Brain (organoid and tissue), 16 donors: ENCODE measurements at places on chromosomes 2 and 18.

DNA sequence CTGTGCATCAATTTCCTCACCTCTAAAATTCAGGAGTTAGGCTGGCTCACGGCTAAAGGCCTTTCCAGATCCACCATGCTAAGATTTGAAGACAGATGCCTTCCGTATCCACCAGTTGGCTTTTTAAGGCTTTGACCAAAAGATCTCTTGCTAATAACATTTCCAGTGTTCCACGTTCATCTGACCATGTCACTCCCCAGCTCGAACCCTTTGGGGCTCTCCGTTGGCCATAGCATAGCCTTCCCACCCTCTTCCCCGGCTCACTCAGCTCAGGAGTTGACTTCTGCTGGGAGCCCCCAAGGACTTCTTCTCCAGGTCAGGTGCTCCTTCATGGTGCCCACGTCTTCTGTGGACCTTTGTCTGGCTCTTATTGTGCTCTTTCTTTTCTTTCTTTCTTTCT lies 53.3 kb downstream of the MYCN start:
- DNase-seq = no peak

DNA sequence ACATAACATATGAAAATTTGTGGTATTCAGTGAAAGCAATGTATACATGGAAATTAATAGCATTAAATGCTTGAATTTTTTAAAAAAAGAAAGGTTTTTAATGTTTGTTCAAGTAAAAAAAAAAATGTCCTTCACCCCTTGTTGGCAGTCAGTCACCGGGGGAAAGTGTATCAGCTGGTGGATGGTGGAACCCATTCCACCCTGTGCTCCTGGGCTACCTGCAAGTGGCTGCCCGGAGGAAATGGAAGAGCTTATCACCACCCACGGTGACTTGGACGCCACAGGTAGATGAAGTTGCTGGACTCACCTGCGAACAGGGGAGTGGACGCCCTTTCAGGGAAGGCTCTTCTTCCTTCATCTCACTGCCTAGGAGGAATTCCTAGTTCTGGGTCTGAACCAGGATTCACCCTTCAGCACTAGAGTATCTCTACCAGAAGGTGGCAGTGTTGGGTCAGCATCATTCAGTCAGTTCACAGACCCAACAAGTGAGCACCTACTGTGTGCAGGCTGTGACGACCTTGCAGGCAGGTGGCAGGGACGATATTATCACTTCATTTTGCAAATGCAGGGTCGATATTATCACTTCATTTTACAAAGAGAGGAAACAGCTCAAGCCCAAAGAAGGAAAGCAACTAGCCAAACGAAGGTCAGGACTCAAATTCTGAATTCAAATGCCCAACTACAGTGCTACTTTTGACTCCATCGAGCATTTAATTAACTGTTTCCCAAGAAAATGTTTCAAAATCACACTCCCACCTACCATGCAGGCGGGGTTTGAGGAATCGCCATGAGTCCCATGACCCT lies 35.8 kb downstream of the CIB4 start:
- DNase-seq = peak; percentile 39

DNA sequence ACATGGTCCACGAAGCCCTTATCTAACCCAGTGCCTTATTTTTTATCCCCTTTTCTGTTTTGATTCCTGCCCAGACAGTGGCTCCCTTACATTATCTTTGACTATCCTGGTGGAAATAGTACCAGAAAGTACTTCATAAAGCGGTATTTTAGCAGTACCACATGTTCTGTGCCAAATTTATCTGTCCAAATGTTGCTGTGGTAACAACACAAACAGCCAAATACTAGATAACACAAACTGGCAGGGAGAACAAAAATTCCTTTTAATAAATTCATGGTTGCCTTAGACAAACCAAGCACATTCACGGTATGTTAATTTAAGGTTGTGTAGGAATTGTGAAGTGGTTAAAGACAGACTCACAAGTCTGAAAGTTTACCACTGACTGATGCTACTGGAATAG lies 187.9 kb upstream of the LHCGR start:
- no peak for DNase-seq

GRCh38 chr2:151851761-151852160 lies 23.5 kb upstream of the ARL5A start:
- DNase-seq = no peak

GRCh38 chr2:24886126-24886501 lies 33.9 kb downstream of the ADCY3 start:
- DNase-seq = no peak

DNA sequence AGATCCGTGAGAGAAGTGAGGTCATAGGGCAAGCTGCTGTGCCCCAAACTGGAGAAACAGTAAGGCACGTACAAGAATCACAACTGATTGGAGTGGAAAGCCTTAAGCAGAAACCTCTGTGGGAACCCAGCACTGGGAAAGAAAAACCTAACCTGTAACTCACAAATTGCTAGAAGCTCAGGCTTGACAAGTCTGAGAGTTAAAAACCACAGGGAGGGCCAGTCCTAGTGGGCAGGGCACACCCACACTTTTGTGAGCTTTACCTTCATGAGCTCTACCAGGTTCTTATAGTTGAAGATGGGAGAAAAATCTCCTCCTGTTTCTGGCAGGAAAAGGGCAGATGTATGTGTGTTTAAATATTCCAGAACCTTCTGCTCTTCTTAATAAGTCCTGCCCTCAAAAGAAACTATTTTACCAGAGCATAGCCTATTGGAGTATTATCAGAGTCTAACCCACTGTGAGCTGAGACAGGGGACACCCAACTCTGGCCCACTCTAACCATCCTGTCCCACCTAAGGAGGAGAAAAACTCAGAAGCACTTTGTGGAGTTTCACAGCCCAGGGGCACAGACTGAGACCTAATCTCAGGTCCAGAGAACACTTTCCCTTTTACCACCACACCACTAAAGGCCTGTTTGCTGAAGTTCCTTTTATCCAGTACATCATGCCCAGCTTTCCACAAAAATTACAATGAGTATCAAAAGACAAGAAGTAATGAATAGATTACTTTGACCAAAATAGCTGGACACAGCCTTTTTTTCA lies 1265.7 kb upstream of the CHAC2 start:
- DNase-seq = no peak

GRCh38 chr2:95138702-95139101 lies 17.1 kb upstream of the MRPS5 start:
- no peak for DNase-seq

DNA sequence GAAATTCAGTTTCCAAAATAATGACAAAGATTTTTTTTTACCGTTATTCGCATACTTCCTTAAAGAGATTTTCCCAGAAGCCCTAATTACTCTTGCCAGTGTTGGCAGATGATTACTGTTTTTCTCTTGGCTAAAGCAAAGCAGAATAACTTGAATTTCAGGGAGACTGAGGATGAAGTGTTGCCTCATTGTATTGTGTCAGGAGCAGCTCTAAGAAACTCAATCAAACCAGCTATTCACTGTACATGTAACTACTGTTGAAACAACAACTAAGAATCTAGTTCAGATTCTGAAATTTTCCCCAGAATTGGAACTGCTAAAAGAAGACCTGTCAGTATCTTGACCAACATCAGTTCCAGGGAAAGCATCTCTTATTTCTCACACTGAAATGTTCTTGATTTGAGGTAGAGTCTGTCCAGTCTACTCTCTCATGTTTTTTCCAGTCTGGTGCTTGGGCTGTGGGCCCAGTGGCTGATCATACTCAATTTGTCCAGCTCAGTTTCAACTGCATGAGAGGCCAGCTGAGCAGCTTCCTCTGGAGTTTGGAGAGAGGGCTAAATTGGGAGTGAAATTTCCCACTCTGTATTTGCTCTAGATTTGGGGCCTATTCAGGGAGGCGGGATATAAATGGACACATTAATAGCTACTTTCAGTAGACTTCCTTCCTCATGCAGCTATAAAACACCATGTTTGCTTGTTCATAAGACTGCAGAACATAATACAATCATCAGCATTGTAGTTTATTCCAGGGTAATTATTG lies 78.5 kb downstream of the PPP1R1C start:
- no peak for DNase-seq
